ENCODE measurements at places on chromosomes 11 and 22.

DNA sequence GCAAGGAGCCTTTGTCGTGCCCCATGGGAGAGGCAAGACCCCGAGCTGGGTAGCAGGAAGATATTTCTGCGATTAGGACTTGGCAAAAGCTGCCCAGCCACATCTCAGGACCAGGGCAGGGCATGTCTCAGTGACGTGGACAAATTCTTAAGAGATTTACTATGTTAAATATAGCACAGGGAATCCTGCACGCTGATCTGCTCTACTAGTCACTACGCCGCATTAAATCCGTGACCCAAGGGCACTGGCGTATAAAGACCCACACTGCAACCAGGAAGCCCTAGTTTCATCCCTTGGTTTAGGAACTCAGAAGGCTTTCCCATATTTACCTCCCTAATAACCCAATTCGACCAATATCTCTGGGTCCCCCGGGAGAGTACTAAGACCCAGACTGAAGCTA, 35.1 kb downstream of the AP1B1 start:
- DNase-seq = no peak

DNA sequence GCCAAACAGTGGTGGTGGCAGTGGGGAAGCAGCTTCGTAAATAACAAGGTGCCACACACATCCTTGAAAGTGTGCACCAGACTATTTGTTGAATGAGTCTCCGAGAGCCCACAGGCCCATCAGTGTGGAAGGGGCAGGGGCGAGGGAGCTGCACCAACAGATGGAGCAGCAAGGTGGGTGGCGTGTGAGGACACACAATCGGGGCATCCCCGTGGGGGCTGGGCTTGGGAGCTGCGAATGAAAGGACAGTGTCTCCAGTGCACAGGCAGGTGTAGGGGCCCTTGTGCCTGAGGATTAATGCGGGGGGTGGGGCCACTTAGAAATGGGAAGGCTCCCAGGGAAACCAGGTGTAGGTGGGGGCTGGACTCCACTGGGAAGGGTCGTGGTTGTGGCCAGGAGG, 2.8 kb downstream of the NRXN2 start:
- DNase-seq = no peak

DNA sequence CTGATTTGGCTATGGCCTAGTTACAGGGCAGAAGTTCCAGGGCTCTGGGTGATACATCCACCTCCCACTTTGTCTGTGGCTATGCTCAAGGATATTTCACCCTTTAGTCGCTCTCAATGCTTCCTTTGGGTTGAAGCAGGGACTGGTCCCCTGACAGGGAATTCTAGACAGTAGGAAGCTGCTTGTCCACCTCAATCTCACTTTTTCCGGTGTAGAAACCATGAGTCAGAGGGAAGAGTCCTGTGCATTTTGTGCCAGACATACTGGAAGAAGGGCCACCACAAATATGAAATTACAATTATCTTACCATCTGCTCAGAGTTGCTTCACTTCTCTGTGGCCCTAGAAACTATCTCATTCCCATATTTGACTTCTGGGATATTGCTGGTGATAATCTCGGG, 413.7 kb upstream of the FAT3 start:
- no peak for DNase-seq

DNA sequence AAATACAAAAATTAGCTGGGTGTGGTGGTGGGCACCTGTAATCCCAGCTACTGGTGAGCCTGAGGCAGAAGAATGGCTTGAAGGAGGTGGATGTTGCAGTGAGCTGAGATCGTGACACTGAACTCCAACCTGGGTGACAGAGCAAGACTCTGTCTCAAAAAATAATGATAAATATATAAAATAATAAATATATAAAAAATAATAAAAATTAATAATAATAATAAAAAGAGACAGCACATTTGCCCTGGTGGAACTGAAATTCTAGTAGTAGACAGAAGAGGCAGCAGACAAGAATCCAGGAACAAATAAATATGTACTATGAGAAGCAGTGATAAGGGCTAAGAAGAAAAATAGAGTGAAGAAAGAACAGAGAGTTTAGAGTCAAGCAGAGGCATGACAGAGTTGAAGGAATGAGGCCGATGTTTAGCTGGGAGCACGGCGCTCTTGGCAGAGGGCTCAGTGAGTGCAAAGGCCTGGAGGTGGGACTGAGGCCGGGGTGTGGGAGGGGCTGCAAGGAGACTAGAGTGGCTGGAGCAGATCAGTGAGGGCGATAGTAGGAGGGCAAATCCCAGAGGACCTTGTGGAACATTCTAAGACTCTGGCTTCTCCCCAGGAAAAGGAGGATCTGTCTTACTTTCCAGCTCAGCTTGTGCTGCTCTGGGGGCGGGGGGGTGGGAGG, 410.3 kb downstream of the MN1 start:
- no peak for DNase-seq

DNA sequence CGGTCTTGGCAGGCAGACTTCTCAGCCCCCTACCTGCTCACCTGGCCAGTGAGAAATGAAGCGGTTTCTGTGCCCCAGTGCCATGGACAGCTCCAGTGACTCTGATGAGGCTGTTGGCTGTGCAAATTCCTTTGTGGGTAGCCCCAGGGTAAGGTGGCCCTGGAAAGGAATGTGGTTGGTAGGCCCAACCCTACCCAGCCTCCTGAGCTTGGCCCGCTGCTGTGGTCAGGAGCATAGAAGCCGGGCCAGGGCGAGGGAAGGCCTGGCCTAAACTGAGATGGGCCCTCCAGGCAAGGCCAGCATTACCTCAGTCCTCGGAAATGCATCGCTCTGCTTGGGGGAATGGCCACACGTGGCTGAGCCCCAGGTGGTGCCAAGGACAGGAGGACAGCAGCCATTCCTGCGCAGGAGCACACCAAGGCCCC, 16.9 kb downstream of the DAGLA start:
- no peak for DNase-seq

- DNase-seq = peak; percentile 69
Measured at GRCh38 chr22:30969532-30970355, 679 bp downstream of the TUG1 start.

DNA sequence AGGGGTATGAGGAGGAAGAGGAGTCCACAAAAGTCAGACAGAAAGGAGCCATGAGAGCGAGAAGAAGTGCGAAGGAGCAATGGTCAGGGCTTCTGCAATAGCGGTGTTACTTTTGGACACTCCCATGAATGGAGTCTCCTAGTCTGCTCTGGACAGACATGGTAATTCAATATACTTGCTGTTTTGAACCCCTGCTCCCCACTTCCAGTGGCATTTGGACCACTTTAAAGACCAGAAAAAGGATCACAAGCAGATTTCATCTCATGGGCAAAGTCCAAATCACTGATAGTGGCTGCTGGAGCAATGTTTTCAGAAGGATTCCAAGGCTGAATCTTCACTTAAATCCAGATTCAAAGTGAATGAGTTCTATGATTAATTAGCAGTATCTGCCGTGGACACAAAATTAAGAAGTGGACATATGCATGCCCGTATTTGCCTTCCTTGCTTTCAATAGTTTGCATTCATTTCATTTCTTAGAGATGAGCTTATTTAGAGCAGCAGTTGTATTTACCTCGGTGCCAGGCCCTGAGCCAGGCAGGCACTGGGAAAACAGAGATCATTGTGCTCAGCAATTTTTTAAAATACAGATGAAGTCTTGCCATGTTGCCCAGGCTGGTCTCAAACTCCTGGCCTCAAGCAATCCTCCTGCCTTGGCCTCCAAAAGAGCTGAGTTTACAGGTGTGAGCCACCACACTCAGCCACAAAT, 72.0 kb downstream of the SLC1A2 start:
- no peak for DNase-seq
